Progenitor cell of endocrine pancreas (in vitro differentiated cells): ENCODE measurements at places on chromosomes 1 and 21.

DNA sequence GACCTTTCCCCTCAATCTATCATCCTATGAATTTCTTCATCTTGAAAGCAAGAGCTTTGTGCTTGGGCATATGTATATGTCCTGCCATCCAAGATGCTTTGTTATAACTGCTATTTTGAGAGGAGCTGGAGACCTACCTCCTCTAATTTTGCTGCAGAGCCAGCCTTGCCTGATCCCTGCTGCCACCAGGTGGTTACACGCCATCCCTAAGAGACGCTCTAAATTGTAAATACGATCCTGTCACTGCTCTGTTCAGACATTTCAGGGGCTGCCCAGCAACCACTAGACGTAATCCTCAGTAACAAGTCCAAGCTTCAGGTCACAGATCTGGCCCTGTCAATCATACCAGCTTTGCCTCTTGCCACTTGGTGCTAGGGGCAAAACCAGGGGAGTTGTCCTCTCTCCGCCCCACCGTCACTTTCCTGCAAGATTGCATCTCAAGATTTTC is 32.9 kb downstream of the GPA33 start:
- DNase-seq = no peak

DNA sequence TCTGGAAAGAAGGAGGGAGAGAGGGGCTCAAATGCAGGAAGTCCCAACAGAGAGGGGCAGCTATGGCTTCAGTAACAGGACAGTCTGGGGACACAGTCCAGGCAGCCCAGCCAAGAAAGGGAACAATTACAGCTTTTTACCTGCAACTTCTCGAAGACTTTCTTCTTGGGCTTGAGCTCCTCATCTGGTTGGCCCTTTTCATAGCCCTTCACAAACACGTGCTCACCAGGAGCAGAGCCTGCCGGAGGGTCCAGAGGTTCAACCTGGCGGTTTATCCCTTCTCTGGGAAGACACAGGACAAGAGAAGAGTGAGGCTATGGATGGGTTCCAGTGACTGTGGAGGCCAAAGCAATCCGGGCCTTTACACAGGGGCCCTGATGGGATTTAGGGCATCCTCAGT is 37.9 kb downstream of the YARS1 start:
- DNase-seq = no peak

DNA sequence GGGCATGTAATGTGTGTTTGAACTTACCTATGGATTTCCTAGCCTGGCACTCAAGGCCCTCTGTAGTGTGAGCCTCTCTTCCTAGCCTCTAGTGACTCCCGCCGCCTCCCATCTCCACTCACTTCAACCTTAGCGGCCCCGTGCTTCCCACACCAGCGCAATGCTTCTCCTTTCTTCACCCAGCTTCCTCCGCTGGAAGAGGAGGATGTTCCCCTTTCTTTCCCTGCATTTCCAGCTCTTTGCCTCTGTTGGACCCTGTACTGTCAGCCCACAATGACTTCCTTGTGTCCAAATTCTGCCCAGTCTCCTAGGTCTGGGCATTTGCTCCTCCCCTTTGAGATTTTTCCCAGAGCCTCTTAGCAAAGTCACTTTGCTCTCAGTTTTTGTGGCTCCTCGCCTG is 138.1 kb upstream of the IRF2BP2 start:
- no peak for DNase-seq

DNA sequence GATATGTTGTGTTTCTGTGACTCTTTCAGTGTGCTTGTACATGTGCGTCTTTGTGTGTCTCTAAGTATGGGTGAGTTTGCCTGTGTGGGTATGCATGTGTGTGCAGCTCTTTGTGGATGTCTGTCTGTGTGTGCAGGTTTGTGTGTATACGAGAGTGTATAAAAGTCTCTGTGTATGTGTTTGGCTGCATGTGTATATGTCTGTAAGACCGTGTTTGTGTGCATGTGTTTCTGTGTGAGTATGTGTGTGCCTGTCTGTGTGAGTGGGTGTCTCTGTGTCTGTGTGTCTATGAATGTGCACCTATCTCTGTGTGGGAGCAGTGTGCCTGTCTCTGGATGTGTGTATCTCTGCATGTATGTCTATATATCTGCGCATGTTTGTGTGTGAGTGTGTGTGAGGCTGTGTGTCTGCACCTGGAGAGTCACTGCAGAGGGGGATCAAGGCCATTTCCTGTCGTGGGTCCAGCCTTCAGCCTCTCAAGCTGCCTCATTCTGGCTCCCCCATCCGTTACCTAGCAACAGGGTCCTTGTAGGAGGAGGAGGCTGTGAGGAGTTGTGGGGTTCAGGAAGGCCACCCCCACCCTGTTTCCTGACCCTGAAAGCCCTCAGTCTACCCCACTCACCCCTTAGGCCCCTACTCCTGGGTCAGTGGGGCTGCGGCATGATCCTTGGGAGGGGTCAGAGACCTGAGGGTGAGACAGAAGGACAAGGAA is 10.4 kb downstream of the FGR start:
- no peak for DNase-seq

GRCh38 chr1:2406451-2407041 is 5.8 kb downstream of the PEX10 start:
- no peak for DNase-seq

DNA sequence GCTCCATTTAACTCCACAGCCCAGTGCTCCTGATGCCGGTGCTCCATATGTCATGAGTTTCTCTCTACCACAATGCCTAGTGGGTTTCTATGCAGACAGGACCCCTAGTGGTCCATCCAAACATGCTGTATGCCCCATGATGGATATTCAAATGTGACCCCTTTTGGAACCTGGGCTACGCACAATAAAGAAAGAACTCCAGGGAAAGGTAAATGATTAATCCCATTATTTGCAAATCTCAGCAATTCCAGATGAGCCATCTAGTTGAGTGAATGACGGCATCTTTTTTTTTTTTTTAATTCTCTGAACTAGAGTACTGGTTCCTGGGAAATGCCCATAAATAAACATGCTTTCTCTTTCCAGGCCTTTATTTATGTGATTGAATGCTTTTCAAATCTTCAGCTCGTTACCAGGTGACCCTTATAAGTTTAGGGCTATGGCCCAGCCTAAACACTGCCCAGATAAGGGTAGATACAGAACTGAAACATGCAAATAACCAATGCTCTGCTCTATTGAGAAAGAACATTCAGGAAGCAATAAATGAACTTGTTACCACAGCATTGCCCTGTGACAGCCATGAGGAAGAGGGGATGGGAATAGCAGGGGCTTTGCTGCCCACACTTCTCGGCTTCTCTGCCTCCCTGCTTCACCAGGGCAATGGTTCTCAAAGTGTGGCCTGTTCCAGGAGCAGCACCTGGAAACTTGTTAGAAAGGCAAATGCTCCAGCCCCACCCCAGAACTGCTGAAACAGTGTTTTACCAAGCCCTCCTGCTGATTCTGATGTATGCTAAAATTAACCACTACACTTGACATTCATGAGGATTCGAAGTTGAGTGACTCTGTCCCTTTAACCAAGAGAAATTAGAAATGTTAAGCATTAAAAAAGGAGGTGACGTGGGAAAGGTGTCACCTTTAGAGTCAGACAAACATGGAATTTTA is 151.7 kb downstream of the SEC16B start:
- DNase-seq = no peak

DNA sequence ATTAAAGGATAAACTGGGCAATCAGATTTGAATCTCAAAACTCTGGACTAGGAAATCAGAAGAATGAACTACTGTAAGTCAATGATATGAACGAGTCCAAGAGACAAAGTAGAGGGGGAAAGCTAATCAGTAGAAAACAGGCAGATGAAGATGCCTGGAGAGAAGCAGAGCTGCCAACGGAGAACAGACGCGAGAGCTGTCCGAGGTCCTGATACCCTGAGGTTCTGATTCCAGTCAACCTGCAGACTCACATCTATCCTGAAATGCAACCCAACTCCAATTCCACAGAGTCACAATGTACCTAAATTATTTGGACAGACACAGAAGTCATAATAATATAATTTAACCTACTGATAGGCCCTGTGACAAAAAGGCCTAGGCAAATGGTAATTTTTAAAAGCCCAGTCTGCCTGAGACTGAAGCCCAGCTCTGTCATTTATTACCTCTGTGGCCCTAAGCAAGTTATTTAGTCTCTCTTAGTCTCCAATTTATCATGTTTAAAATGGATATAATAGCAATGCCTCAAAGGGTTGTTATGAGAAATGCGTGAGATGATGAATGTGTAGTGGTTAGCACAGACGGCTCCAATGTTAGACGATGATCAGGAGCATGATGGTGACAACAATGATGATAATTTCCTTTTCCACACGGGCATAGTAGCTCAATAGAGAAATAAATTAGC is 33.4 kb downstream of the RGS7 start:
- DNase-seq = peak; percentile 48

DNA sequence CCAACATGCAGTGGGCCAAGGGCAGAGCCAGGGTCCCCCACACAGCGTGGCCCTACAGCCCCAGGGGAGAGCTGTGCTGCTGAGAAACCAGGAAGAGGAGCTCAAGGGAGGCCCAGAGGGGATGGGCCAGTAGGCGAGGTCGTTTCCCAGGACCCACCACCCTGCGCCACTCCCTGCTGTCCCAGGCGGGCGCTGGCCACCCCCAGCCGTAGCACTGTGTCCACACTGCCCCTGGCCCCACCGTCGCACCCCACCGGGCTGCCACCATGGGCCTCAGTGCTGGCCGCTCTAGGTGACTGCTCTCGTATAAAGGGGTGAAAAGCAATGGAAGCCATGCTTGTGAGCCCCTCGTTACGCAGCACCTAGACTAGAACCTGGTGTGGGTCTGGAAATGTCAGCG is 22.4 kb downstream of the NADK start:
- no peak for DNase-seq

DNA sequence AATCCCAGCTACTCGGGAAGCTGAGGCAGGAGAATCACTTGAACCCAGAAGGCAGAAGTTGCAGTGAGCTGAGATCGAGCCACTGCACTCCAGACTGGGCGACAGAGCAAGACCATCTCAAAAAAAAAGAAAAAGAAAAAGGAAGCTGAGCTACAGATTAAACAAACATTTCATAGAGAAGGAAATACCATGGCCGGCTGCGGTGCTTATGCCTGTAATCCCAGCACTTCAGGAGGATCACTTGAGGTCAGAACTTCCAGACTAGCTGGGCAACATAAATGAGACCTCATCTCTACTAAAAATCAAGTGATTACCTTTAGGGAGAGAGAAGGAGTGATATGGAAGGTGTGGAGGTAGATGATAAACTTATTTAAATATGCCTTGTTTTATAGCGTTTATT is 14.0 kb upstream of the CFAP126 start:
- no peak for DNase-seq

- DNase-seq = no peak
Observed at GRCh38 chr1:59061876-59062275, 235.0 kb upstream of the FGGY start.

- no peak for DNase-seq
Observed at GRCh38 chr1:183632964-183633363, 2.6 kb downstream of the ARPC5 start.

DNA sequence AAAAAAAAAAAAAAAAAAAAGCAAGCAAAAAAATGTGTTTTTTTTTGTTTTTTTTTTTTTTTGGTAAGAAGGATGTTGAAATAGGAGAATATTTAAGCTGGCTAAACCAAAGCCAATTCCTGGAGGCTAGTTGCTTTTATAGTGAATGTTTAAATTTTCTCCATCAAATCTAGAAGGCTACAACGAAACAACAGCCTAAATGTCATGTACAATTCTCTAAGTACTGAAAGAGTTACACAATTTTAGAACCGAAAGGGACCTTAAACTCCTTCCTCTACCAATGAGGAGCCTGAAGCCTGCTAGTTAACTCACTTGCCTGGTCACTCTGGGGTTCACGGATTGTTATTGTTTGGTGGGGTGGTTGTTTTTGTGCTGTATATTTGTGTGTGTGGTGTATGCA is 3.5 kb downstream of the WLS start:
- DNase-seq = no peak

DNA sequence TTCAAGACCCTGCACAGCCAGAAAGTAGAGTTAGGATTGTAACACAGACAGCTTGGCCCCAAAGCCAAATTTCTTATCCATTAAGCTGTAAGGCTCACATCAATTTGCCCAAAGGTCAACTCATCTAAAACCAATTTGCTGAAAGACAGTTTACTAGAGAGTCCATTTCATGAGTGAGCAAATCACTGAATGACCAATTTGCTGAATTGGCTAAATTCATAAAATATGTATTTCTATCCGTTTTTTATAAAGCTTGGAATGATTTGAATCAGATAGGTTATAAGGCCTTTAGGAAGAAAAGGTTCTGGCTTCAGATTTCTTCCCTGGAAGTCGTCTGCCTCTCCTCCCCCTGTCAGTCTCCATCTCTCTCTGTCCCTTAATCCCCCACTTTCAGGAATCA is 168.1 kb downstream of the FCRL5 start:
- DNase-seq = no peak

DNA sequence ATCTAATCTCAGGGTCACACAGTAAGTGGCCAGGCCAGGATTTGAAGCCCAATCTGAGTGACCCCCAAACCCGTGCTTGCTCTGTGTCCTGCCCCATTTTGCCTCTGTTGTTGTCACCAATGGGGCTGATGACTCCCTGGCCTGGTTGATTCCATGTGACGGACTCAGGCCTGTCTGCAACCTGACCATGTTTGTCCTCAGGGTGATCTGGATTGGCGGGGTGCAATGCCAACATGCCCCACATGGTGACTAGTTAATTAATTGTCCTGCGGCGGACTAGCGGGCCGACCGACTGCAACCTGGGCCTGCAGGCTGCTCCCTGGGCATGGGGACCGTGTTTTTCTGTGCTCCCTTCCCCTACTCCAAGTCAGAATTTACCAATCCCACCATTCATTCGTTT is 256.3 kb downstream of the MATN1 start:
- DNase-seq = no peak

- no peak for DNase-seq
Observed at GRCh38 chr21:27393726-27394125, 426.8 kb upstream of the ADAMTS5 start.

DNA sequence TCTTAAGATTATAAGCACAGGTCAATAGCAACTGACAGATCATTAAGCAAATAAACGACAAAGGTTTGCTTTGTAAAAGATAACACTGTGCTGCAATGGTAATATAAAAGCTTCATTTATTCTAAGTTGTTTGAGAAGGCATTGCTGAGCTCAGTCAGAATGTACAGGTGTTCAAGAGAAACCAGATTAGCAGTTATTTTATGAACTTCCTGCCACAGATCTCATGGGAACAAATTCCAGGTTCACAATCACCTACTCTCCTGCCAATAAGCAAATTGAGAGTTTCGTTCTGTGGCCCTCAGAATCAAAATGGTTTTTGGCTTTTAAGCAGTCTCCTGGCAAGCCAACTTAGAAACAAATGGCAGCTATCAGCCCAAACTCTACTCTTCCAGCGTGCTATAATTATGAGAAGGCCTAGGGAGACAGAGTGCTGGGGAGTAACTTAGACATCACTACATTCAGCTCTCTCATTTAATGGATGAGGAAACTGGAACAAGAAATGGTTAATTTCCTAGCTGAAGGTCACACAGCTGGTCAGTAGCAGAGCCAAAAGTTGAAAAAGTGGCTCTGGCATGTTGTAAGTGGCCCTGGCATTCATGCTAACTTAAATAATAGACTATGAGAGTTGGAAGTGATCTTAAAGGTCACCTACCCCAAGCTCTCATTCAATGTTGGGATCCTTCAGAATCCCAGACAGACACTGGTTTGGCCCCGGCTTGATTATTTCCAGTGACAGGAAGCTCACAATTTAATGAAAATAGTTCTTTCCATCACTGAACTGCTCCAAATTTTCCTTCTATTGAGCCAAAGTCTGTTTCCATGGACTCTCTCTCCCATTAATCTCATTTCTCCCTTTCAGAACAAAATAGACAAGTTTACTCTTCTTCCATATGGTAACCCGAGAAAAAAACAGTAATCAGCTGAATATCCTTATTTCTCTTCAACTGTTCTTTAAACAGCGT is 82.6 kb upstream of the EDEM3 start:
- DNase-seq = no peak

GRCh38 chr1:116819081-116819480 is 64.9 kb downstream of the CD2 start:
- DNase-seq = no peak
